ENCODE measurements at places on chromosomes 3 and 15.

- DNase-seq: no peak
These were observed 115.8 kb downstream of the FBXL22 start for GRCh38 chr15:63712828-63713520.

DNA sequence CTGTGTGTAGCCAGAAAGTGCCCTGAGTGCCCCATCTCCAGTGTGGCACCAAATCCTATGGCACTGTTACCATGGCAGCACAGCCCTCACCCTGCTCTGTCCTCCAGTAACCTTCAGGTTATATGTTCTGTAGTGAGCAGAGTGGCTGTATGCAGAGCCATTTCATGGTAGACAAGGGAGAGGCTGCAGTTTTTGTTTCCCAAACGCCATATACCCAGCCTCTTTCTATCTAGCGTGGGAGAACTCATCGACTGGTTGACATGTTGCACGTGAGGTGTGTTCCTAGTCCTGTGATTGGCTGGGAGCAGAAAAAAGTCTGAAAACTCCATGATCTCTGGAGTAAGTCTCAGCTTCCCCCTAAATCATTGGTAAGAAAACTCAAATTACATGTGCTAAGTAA, 2.0 kb downstream of the SIDT1 start:
- DNase-seq: no peak

DNA sequence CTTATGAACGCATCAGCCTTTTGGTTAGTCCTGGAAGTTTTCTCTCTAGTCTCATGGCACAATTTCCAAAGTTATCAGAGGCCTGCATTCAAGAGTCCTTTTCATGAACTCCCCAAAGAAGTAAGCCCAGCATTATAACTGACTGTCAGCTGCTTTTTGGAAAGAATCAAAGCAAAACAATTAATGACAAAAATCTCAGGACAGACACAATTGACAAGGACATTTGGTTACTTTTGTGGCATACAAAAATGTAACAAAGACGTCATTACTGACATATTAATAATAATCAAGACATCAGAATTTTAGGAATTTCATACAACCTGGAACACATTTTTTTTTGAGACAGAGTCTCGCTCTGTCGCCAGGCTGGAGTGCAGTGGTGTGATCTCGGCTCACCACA, 21.2 kb downstream of the KATNBL1 start:
- no peak for DNase-seq

DNA sequence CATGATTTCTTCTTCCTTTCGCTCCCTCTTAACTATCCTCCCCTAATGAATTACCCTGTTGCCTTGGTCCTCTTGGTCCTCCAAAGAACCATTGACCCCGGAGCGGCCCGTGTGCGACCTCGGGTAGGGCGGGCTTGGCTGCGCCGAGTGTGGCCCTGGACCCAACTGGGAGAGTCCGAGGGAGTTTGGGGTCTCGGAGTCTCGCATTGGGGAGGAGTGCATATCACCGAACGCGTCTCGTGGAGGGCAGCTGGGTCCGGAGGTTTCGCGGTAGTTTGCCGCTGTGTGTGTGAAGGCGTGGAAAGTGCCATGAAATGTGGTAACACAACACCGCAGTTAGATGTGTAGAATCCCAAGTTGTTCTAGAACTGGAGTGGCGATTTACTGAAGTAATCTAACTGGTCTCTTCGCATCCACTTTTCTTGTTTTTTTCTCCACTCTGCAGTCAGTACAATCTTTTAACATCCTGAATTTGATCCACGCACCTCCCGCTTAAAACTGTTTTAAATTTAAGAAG, 363 bp downstream of the GTF2E1 start:
- DNase-seq: no peak

- no peak for DNase-seq
These were observed 11.3 kb downstream of the CGNL1 start for GRCh38 chr15:57387564-57388076.
